Right atrium auricular region (tissue), 2 donors: ENCODE measurements at places on chromosomes 11 and 22. TPM values are rescaled to one million over a fixed set of nuclear protein-coding genes. Genes with fewer than 3 reads are reported as not detected.

Gene GP1BB
- total RNA-seq: 34.7 TPM

GRCh38 chr22:24926428-24926725 lies 20.1 kb downstream of the LHFPL7 start:
- H3K36me3 ChIP-seq: peaks cover 11% of the 10 kb centered on the region
- H3K27ac ChIP-seq: no peak overlapping the region
- H3K4me1 ChIP-seq: no peaks in the 10 kb centered on the region
- no peak for DNase-seq

GRCh38 chr11:124658986-124659385 lies 14.6 kb downstream of the SIAE start:
- DNase-seq: no peak
- H3K27me3 ChIP-seq: no peaks in the 10 kb centered on the region
- no peak overlapping the region for H3K4me3 ChIP-seq
- peaks cover 11% of the 10 kb centered on the region for H3K36me3 ChIP-seq
- H3K4me1 ChIP-seq: no peaks in the 10 kb centered on the region

GRCh38 chr11:94593030-94593429 lies 25.9 kb downstream of the PIWIL4 start:
- H3K4me1 ChIP-seq: no peaks in the 10 kb centered on the region
- H3K27ac ChIP-seq: no peak overlapping the region
- no peak overlapping the region for H3K4me3 ChIP-seq

GRCh38 chr22:45612940-45613339 lies 58.7 kb upstream of the ATXN10 start:
- no peaks in the 10 kb centered on the region for H3K36me3 ChIP-seq
- H3K4me1 ChIP-seq: no peaks in the 10 kb centered on the region
- DNase-seq: no peak
- H3K27ac ChIP-seq: peak overlapping the region; percentile 53
- H3K27me3 ChIP-seq: no peaks in the 10 kb centered on the region

Gene KCNE3
- 3.3 TPM for total RNA-seq

Gene HIC2
- total RNA-seq: 1.8 TPM

- no peaks in the 10 kb centered on the region for H3K4me1 ChIP-seq
- DNase-seq: no peak
Observed at GRCh38 chr11:72754149-72754543, 1.9 kb upstream of the ARAP1 start.

- H3K27me3 ChIP-seq: no peaks in the 10 kb centered on the region
- no peaks in the 10 kb centered on the region for H3K36me3 ChIP-seq
- peaks cover 29% of the 10 kb centered on the region for H3K4me1 ChIP-seq
- no peak overlapping the region for H3K4me3 ChIP-seq
Observed at GRCh38 chr11:10908215-10908951, 50.5 kb upstream of the ZBED5 start.
